ENCODE measurements at places on chromosomes 7 and 10.

DNA sequence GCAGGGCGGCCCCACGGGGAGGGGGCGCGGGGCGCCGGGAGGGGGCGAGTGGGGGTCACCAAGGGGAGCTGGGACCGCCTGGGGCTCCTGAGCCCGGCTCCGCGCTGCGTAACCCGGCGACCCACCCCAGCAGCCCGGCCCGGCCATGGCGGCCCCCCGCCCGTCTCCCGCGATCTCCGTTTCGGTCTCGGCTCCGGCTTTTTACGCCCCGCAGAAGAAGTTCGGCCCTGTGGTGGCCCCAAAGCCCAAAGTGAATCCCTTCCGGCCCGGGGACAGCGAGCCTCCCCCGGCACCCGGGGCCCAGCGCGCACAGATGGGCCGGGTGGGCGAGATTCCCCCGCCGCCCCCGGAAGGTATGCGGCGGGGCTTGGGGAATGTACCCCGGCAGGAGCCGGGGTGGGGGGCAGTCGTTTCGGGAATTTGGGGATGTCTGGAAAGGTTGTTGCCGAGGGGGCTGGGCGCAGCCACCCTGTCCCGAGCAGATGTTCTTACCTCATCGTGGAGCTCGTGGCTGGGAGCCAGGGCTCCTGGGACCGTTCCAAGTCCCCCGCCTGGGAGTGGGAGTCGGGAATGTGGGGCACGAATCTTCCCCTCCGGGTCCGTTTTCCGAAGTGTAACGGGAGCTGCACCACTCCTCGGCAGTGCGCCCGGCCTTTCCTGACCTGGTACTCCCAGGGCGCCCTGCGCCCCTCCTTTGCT is 431 bp downstream of the ZYX start:
- DNase-seq: peak; percentile 48

DNA sequence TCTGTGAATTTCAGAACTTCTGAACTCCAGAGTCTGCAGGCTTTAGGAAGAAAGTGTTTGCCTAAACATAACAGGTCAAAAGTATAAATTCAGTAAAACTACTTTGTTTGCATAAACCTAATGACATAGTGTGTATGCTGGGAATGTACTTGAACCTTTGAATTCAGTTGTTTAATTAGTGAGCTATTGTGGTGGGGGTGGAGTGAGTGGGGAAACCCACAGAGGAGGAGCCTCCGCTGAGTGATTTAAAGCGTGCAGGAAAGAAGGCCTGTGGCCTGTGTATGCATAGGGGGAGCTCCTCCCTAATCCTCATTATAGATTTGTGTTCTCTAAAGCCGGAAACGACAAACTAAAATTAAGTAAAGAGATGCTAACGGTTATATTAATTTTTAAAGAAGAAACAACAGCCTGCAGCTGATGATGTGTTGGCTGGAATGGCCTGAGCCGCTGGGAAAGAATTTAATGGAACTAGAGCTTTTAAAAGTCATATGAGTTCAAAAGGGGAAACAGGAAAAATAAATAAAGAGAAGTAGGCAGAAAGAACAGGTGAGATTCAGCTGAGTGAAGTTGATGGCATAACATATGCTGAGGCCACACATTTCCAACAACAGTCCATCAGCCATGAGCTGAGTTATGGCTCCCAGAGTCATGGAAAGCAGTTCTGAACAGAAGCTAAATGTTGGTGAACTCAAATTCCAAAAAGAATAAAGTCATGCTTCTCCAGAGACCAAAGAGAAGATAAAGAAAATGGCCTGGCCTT is 595.0 kb downstream of the GRM8 start:
- peak; percentile 40 for DNase-seq

DNA sequence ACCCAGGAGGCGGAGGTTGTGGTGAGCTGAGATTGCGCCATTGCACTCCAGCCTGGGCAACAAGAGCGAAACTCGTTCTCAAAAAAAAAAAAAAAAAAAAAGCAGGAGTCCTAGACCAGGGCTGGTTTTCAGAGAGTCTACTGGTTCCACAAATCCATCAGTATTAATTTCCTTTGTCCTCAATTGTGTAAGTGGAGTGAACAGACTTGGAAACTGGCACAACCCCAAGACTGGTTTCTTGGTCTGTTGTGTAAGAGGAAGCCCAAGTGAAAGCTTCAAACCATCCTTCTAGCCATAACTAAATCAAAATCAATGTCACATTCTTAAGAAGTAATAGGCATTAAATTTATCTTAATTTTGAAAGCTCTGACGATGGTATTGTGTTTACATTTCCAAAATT is 213.6 kb downstream of the DGKI start:
- no peak for DNase-seq

- DNase-seq: no peak
Measured at GRCh38 chr7:157586426-157586955, 249.7 kb downstream of the DNAJB6 start.

GRCh38 chr10:67072654-67073053 is 146.8 kb downstream of the LRRTM3 start:
- no peak for DNase-seq

DNA sequence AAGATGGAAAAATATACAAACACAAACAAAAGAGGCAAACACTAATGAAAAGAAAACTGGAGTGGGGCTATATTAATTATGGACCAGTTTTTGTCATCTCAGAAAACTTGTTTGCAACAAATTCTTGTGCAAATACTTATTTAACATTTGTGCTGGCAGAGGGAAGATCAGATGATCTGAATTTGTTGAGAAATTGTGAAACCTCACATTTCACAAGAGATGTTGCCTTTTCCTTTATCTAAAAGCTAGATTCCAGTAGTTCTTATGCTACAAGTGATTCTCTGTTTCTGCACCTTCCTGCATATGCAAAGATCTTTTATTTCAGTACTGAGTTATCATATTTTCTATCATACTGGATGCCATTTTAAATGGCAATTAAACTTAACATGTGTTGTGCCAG is 320.7 kb downstream of the SUGCT start:
- no peak for DNase-seq

- DNase-seq: no peak
Measured at GRCh38 chr10:65415318-65415717, 1510.5 kb upstream of the LRRTM3 start.

DNA sequence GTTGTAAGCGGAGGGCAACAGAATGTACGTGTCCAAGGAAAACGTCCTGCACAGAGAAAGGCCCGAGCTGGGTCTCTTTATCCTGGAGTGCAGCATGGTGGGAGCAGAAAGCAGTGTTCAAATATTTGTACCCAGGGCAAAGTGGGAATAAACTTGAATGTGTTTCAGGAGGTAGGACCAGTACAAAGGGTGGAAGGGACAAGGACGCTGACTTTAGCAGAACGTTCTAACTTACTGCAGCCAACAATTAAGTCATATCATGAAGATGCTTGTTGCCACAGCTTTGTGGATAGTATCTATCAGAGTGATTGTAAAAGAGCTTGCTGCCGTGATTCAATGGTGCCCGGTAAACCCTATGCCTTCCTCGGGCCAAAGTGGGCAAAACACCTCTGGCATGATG is 30.5 kb upstream of the ZC3HAV1L start:
- DNase-seq: no peak

DNA sequence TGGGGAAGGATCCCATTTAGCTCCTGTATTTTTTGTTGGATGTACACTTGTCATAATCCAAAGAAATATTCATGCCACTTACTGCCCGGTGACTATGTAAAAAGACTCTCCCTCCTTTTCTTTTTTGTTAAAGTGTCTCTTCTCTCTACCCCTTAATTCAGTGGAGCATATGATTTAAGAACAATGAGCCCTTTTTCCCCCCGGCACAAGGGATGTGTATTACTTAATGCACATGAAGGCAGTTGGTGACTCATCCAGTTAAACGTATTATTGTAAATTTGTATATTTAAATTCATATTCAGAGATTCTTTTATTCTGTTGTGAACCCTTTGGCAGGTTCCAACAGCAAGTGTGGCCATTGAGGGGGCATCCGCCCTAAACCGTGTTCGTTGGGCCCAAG is 241.9 kb downstream of the SLC25A13 start:
- no peak for DNase-seq

DNA sequence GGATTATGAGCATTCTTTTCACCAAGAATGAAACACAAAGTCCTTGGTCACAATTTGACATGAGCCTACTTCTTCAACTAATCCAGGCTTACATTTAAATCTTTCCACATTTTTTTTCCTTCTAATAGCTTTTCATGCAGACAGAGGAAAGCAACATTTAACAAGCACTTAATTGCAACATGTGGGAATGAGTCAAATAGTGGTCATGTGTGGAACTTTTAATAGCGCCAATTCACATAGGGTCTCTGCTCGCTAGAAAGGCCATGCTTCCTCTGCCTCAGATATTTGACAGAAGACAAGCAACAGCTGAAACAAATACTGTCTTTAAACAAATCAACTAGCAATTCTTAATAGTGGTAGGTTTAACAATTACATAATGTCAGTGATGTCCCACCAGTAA is 285.9 kb upstream of the ETV1 start:
- DNase-seq: no peak

GRCh38 chr7:47763063-47763974 is 181.4 kb upstream of the TNS3 start:
- peak; percentile 32 for DNase-seq

DNA sequence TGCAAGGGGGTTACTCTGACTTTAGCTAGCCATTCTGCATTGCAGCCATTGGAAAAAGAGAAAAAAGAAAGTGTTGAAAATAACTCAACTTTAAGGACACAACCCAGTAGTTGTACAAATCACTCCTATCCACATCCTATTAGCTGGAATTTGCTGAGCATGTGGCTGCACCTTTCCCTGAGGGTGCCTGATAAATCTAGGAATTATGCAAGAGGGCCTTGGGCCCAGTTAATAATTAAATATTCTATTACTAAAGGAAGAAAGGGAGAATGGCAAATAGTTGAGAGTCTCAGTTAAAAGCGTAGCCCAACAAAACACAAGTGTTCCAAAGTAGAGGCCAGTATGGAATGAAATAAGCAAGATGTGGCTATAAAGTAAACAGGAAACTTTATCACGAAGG is 200.9 kb upstream of the CNTNAP2 start:
- DNase-seq: no peak

DNA sequence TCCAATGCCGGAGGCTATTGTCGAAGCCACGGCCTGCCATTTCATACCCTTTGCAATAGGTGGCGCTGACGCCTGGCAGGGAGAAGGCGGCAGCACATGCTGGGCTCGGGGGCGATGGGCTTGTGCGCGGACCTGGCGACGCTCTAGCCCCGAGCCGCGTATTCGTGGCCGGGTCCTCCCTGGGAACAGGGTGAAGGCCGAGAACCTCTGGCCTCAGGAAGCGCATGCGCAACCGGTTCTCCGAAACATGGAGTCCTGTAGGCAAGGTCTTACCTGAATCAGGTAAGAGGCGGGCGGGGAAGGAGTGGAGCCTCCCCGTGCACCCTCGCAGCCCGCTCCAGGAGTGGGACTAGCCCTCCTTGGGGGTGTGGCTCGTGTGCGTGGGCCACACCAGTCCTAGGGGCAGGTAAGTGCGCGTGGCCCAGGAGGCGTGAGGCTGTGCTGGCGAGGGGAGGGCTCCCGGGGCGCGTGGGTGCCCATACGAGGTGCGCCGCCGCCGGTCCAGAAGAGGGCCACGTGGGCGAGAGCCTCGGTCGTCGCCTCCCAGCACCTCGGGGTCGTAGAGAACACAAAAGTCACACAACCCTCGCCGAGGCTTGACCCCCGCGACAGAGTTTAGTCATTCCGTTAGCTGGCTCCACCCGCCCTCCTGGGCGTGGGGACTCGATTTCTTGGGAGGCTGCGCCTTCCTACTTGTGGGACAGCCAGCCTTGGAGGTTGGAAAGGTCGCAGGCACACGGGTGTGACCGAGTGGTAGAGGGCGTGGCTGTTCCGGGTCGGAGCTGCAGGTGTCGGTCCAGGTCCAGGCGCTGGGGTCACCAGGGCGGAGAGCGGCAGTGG is 5.6 kb upstream of the MEST start:
- DNase-seq: peak; percentile 77

- no peak for DNase-seq
Measured at GRCh38 chr7:47291461-47292081, 290.3 kb downstream of the TNS3 start.

- no peak for DNase-seq
Measured at GRCh38 chr10:8069108-8069507, 14.6 kb downstream of the GATA3 start.

- DNase-seq: no peak
Measured at GRCh38 chr7:139422126-139422525, 61.3 kb downstream of the KLRG2 start.

DNA sequence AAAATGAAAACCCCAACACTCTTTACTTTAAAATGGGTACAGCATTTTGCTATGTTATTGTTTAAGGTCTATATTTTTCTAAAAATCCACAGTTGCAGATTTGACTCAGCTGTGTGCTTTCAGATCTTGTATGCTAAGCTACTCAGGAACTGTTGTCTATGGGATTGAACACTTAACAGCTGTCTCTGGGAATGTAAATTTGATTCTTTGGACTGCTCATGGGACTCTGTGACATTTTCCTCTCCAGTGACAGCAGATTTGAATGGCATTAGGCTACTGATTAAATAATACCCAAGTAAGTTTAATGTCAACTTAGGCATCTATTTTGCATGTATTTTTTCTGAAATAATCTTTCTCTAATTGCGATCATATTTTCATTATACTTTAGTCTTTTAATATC is 1.7 kb upstream of the CD36 start:
- no peak for DNase-seq

DNA sequence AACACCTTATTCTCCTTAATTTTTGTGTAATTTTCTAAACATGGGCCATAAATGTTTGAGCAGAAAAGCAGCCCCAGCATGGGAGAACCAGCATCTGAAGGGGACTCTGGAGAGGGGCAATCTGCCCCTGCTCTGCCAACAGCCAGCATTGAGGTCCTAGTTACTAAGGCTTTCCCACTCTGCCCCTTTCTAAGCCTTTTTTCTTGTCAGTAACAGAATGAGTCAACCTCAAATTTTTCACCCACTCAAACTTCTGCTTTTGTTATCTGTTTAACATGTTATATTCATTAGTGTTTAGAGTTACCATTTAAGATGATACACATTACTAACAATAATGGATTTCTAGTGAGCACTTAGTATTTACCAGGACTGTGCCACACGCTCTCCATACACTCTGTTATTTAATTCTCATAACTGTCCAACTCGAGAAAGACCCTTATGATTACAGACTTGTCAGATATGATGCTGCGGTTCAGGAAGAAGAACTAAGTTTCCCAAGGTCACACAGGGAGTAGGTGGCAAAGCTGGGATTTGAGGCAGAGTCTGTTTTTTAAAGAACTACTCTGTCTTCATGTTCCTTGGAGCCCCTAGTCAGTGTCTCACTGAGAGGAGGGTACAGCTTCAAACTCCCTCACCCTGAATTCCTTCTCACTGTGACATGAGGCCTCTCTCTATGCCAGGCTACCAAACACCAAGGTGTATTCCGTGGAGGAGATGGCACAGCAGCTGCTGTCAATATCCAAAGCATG is 19.9 kb upstream of the GPAM start:
- no peak for DNase-seq

Data from B cell (primary cell).